ENCODE measurements at places on chromosomes 3 and 15.
A peak's percentile ranks its signal among the peaks of the same experiment; 100 is the strongest.

DNA sequence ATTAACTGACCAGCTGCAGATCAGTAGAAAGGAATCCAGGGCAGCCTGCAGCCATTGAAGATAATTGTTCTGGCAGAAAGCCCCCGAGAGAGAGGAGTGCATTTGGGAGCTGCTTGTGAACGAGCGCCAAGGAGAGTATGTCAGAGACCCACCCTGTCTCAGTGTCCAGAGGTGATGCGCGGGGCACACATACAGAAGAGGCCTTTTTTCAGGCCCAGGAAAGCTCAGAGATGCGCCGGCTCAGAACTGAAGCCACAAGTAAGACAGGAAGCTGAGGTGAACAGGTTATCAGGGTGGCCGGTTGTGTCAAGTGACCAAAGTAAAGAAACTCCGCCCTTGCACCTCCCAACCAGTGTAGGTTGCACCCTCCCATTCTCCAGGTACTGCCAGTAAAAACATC is 59.8 kb upstream of the HEG1 start:
- no peak for DNase-seq

DNA sequence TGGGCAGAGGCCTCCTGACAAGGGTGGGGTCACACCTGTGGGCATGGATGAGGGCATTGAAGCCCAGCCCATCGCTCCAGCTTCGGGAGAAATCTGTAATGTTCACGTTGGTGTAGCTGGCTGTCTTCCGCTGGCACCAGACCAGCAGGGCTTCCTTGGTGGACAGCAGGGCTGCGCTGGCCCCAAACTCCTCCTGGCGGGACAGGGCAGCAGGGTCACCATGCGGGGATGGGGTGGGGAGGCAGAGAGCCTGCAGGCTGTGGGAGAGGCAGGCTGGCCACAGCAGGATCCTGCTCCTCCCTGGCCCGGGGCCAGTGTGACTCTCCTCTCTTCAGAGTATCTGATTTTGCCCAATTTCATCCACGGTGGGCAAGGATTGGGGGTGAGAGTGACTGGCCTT is 6.0 kb downstream of the SPTBN5 start:
- DNase-seq, result no peak

GRCh38 chr3:128036119-128036518 is 16.1 kb upstream of the SEC61A1 start:
- DNase-seq, result no peak

DNA sequence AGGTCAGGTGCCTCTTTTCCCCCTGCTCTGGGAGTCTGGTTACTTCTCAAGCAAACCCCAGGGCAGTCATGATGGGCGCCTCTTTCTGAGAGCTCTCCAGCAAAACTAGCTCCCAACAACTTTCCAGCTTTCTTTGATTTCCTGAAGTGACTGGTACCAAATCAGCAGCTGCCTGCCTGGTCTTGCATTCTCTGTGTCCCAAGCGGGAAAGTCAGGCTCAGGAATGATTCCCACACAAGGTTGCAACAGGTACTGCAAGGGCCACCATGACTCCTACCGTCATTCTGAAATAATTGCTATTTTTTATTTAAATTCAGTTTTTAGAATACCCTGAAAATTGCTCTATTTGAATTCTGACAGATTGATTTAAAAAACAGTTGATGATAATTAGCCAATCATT is 658.7 kb downstream of the SQOR start:
- DNase-seq, result no peak

DNA sequence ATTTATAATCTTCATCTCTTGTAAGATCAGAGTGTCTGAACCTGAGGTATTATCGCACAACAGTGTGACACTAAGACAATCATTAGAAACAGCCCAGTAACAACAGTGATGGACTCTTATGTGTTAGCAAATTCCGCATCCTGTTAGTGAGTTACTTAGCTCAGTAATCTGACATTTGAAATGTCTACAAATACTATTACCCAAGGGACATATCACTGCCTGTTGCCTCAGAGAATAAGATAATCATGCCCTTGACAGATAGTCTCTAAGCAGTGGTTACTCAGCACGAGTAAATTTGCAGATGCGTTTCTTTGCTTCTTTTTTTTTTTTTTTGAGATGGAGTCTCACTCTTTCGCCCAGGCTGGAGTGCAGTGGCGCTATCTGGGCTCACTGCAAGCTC is 13.4 kb upstream of the RTP1 start:
- no peak for DNase-seq

GRCh38 chr15:58460116-58460790 is 28.5 kb downstream of the LIPC start:
- no peak for DNase-seq

DNA sequence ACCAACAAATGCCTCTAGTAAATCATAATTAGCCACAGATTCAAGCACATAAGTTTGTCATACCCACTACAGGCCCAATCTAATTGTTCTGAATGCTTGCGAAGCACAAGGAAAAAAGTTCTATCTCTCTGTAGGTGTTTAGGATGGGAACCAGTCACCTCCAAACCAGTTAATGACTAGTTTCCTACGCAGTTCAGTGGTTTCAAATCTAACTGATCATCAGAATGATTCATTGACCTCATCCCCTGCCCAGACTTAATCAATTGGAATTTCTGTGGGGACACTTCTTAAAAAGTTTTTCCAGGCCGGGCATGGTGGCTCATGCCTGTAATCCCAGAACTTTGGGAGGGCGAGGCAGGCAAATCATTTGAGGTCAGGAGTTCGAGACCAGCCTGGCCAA is 24.3 kb upstream of the MASP1 start:
- DNase-seq, result no peak

DNA sequence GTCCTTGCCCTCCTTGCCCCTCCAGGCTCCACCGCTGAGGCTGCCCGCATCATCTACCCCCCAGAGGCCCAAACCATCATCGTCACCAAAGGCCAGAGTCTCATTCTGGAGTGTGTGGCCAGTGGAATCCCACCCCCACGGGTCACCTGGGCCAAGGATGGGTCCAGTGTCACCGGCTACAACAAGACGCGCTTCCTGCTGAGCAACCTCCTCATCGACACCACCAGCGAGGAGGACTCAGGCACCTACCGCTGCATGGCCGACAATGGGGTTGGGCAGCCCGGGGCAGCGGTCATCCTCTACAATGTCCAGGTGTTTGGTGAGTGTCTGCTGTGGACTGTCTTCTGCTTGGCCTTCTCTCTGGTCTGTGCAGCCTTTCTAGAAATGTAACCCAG is 61.0 kb downstream of the BOC start:
- no peak for DNase-seq

DNA sequence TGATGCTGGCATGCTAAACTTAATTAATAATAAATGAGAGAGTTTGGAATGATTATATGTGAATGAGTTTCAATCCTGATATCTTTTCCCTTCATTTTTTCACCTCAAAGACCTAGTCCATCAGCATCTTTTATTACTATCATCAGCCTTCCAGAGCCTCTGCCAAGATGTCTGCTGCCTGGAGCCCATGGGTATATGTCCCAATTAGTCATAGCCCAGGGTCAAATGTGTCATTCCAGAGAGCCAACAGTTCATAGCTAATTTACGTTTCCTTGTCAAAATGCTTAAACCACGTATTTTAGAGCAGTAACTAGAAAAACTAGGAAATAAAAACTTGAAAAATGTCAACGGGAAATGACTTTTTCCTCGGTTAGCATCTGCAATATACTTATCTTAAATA is 457.9 kb downstream of the SI start:
- no peak for DNase-seq

DNA sequence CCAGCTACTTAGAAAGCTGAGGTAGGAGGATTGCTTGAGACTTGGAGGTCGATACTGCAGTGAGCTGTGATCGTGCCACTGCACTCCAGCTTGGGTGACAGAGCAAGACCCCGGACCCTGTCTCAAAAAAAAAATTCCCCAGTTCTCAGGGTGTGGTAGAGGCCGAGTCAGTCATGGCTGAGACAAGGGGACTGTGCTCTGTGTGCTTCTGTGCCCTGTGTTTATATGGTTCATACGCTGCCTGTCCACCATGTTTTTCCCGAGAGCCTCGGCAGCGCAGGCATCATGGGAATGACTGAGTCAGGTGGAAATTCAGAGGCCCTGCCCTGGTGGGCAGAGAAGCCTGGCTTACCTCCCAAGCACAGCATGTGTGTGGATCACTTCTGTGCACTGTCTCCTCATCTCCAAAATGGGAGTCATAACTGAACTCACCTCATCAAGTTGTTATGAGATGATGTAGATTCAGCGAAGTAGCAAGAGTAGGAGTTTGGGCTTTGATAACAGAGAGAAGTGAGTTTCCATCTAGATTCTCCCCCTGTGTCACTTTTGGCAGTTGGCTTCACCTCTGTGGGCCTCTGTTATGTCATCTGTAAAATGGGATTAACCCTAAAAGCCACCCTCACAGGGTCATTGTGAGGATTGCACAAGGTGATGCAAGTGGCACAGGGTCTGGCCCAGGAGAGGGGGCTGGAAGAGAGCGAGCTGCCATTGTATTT is 56.9 kb downstream of the FLNB start:
- no peak for DNase-seq

- DNase-seq, result no peak
Observed at GRCh38 chr3:151146731-151147091, 56.3 kb downstream of the GPR171 start.

DNA sequence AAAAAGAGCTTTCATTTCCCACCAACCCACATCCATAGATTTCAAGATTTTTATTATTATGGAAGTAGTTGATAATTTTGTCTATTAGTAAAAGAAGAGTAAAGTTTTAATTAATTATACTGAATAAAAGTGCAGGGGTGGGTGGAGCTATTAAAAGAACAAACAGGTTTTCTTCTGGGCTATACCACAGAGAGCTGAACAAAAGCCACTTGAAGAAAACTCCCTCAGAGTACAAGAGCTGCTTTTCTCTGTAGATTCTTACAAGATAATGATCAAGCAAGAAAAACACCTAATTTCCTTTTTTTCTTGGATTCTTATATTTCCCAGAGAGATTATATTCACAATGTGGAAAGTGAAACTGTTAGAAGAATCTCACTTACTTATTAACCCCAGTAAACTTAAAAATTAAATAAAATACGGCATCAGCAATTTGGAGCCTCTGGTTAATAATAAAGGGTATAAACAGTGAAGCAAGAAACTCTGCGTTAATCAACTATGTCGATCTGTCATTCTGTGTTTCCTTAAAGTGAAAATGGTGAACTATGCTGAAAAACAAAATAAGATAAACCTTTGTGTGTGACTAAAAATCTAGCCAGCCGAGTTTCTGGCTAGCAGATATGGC is 84.9 kb downstream of the THBS1 start:
- no peak for DNase-seq

GRCh38 chr15:64738226-64739095 is 36.9 kb downstream of the RBPMS2 start:
- DNase-seq, result no peak

DNA sequence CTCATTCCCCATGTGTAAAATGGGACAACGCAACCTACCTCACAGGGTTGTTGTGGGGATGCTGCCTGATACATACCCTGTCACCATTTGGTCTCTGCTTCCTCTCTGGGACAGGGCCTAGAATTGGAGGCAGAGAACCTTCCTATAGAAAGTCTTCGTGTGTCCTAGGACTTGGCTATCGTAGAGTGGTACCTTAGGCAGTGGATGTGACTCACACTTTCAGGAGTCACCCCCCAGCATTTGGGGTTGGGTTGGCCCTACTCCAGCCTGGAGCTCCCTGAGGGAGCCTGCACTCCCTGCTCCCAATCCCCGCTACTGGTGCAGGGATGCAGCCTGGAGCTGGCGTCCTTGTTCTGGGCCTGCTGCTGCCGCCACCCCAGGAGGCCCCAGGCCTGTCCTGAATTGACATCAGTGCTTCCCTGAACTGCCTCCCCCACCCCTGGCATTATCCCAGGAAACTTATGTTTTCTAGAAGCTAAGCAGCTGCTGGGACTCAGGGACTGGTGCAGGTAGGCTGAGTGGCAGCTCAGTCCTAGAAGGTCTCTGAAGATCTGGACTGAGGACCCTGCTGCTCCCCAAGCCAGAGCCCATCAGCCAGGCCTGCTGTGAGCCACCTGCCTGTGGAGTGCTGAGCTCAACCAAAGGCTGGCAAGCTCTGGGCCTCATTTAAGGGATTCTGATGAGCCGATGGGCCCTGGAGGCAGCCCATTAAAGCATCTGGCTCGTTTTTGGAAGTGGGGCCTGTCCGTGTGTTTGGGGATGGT is 9.9 kb downstream of the C15orf39 start:
- DNase-seq, result no peak

GRCh38 chr15:98401029-98401428 is 247.3 kb upstream of the IGF1R start:
- DNase-seq, result no peak

- no peak for DNase-seq
Observed at GRCh38 chr3:5840056-5840455, 652.5 kb downstream of the EDEM1 start.

DNA sequence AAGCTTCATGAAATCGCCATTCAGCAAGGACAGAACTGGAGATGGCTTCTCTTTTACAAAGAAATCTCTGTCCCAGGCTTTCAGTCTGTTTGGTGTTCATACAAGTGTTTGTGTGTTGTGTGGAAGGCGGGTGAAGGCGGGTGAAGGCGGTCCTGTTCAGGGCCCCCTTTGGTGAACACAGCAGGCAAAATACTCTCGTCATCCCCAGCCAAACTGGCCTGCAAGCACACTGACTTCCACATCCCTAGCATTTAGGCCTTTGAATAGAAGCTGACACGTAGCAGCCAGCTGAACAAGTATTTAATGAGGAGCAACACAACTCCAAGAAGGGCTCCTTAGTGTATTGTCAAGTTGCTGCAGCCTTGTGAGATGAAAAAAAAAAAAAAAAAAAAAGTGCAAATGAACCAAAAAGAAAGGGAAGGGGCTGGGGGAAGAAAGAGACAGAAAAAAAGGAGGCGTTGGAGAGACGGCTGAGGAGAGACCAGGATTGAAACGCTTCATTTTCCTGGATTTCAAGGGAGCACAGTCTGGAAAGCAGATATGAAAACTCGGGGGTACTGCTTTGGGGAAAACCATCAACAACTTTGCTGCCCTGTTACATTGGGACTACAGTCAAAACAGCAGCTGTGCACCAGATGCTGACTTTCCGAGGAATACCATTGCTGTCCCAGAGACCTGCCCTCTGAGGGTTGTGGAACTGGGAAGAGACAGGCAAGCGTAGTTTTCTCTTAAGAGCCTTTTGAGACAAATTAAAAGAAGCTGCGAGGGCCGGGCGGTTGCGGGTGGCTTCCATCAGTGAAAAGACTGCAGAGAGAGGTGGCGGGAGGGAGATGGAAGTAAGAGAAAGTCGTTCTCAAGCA is 74.6 kb downstream of the TGFBR2 start:
- peak; percentile 73 for DNase-seq

- DNase-seq, result no peak
Observed at GRCh38 chr3:10417847-10418246, 87.5 kb downstream of the ATP2B2 start.

GRCh38 chr15:40398413-40398873 is 7.2 kb upstream of the IVD start:
- peak; percentile 5 for DNase-seq

GRCh38 chr15:78322243-78322642 is 17.9 kb upstream of the CRABP1 start:
- DNase-seq, result no peak

DNA sequence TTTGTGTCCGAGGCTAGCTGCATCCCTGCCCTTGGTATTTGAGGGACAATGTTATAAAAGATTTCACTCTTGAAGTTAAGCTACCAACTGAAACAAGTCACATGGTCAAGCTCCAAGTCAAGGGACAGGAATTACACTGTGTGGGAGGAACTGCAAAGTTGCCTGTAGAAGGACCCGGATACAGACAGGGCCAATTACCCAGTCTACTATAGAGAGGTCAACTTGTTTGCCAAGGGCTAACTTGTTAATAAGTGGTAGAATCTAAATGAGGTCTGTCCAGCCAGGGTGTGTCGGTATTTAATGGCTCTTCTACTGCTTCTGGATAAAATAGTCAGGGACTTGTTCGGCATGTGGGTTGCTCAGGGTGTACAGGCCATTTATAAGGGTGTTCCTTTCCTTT is 55.7 kb downstream of the PTPRG start:
- DNase-seq, result no peak

GRCh38 chr3:158961471-158961870 is 159.6 kb downstream of the MFSD1 start:
- DNase-seq, result no peak
